ENCODE measurements at places on chromosomes 3 and 15.
A peak's percentile ranks its signal among the peaks of the same experiment; 100 is the strongest.

GRCh38 chr15:35166730-35167359 is 81.8 kb upstream of the NANOGP8 start:
- no peak for DNase-seq

DNA sequence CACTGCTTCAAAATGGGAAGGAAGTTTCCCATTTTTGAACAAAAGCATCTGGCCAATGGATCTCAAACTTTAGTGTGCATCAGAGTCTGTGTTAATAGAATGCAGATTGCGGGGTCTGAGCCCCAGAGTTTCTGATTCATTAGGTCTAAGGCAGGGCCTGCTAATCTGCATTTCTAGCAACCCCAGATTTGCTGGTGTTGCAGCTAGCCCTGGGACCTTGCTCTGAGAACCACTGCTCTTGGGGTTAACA is 30.7 kb upstream of the USP3 start:
- DNase-seq: no peak

- no peak for DNase-seq
These were observed 619.0 kb upstream of the AGTR1 start for GRCh38 chr3:148078658-148079057.

DNA sequence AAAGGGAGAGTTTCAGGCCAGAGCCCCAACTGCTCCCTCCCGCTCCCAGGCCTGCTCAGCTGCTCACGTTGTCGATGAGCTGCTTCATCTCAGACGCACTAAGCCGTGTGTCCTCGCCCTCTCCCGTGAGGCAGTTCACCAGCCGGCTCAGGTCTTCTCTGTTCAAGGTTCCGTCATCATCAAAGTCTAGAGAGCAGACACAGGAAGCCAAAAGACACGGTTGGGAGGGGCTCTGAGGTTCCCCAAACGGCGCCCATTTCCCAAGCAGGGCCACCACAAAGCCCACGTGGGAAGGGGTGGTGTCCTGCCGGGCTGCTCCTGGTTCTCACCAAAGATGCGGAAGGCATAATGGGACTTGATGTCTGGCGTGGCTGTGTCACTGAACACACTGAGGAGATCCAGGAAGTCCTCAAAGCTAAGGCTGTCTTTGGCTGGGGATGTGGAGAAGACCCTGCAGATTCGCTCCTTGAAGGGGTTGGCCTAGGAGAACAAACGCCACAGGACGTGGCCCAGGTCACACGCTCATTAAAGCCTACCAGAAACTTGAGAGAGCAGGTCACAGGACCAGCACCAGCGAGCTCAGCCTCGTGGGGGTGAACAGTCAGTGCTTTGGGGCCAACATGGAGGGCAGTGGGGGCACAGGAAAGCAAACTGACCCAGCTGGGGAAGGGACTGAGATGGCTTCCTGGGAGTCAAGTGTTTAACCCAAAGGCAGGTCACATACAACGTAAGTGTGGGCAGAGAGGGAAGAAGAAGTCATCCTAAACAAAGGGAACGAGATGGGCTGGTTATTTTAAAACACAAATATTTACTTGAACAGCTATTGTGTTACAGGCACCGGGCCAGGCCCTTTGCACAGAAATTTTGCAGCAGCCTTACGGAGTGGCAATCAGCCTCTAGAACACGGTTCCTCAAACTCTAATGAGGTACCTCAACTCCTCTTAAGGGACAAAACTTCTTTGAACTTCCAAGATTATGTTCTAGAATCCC is 2.4 kb downstream of the CIB1 start:
- peak; percentile 56 for DNase-seq

- DNase-seq: no peak
These were observed 35.0 kb downstream of the GRAMD2A start for GRCh38 chr15:72162569-72162968.

DNA sequence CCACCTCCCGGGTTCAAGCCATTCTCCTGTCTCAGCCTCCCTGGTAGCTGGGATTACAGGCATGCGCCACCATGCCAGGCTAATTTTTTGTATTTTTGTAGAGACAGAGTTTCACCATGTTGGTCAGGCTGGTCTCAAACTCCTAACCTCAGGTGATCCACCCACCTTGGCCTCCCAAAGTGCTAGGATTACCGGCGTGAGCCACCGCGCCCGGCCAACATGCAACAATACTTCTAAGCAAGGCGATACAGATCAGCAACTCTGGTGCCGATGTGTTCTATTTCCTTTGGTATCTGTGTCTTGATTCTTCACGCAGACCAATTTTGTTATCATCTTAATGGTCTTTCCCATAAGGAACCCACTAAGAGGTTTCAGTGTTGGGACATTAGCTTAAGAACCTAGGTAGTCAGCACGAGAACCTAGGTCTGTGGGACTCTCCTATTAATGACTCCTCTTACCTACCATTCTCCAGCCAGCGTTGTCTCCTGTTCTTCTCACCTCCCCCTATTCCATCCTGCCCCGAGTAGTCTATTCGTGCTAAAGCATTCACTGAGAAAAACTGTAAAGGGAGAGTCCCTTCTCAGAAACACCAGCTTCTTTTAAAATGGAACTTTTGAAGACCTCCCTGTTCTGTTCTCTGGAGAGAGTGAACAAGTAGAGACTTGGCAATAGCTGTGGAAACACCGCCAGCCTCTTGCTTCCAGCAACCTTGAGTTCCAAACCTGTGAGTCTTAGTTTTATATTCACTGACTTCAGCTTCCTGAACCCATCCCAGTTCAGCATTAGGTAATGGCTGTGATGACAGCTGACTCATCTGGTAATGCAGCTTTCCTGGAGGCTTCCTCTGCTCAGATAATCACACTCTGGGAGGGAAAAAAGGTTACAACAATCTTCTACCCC is 61.2 kb downstream of the TSC22D2 start:
- DNase-seq: no peak

- peak; percentile 40 for DNase-seq
These were observed 64.2 kb upstream of the ARL8B start for GRCh38 chr3:5057857-5058324.

DNA sequence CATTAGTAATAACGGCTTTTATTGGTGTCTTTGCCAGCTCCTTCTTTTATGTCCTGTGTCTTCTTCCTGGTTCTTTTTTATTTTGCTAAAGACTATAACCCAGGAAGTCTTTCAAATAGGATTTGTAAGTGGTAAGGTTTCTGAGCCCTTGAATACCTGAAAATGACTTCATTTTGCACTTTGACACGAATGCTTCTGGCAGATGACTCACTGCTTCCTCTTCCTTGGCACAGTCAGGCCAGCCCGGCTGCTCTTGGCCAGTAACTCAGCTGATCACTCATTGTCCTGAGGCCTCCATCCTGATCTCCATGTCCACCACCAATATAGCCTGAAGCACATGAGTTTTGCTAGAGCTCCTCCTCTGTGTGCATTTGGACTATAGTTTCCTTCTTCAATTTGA is 48.7 kb upstream of the NR2E3 start:
- DNase-seq: no peak

DNA sequence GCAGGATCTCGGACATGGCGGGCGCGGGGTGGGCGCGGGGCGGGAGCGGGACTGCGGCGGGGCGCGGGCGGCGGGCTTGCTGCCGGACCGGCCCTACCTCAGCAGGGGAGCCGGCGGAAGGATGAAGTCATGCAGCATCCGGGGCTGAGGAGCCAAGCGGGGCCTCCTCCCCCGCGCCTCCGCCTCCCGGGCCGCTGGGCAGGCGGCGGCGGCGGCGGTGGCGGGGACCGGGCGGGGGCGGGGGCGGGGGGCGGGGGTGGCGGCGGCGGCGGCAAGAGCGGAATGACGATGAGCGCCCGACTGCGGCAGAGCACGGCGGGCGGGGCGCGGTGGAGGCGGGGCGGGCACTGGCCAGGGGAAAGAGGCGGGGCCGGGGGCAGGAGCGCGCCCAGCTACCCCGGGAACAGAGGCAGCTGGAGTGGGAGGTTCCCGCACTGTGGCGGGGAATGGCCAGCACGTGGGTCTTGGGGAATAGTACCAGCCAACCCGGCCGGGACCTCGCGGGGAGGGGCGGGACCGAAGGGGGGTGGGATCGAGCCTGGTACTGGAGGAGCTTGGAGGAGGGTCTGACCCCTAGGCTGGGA is at the start of gene CAMK2N2:
Gene CAMK2N2, minus strand, starts transcription at position 284 of the 584 bp plus-strand sequence. Its CDS starts 268 bp downstream, at position 16.
- DNase-seq: peak; percentile 43

- DNase-seq: no peak
These were observed 29.8 kb downstream of the HGD start for GRCh38 chr3:120652281-120652680.

DNA sequence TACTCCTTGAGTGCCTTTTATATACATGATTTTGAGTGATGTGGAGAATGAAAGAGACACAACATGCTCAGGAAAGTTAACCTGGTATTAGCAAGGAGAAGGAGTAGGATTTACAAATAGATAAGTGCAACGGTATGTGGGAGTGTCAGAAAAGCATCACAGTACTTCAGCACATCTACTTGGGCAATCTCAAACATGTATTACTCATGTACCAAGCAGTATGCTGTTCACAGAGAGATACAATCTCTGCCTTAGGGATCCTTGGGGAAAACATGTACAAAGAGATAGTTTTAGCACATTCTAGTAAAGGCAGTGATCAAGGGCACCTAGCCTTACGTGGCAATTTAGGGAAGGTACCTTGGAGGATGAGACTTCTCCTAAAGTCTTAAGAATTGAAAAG is 146.5 kb downstream of the FILIP1L start:
- DNase-seq: no peak

Measured in stimulated activated CD8-positive, alpha-beta memory T cell treated with anti-CD3 and anti-CD28 coated beads, Interleukin-12 subunit alpha, Interleukin-12 subunit beta, amount 100 ng/mL, for 4 hours (primary cell).